GM12891 (cell line): ENCODE measurements at places on chromosomes 6 and 20.

- DNase-seq = no peak
Measured at GRCh38 chr6:125913864-125914351, 42.7 kb upstream of the HINT3 start.

DNA sequence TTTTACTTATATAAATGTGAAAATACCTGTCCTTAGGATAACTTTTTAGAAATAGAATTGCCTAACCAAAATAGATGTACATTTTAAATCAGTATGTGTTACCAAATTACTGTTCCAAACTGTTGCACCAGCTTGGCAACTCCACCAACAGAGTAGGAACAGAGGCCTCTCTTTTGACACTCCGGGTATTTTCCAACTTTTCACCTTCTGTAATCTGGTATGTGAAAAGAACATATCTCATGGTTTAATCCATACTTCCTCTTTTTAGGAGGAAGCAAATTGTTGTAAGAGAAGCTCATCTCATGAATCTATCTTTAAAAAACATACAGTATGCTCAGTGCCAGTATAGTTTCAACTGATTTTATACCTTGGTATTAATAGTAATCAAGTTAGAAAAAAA lies 24.9 kb downstream of the RNF144B start:
- no peak for DNase-seq

GRCh38 chr6:47456536-47456975 lies 21.0 kb upstream of the CD2AP start:
- DNase-seq = no peak

GRCh38 chr6:131488780-131489179 lies 84.2 kb upstream of the ARG1 start:
- no peak for DNase-seq

- DNase-seq = no peak
Measured at GRCh38 chr6:130859161-130859867, 32.1 kb downstream of the SMLR1 start.

- no peak for DNase-seq
Measured at GRCh38 chr6:17484201-17484849, 90.9 kb downstream of the CAP2 start.

- peak; percentile 34 for DNase-seq
Measured at GRCh38 chr6:138428944-138429598, 25.0 kb downstream of the HEBP2 start.

DNA sequence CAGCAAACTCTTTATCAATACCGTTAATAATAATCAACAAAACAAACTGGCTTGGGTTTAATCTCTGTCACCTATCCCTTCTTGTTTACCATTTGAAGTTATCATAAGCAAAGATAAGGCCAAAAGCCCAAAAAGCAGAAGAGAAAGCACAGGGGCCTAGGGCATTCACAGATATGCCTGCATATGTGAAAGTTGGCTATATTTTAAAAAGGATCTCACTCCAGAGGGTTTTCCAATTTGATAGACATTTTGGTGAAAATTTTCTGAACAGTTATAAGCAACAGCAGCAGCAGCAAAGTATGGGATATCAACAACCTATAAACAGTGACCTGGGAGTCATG lies 101.1 kb downstream of the ATXN1 start:
- no peak for DNase-seq
